ENCODE measurements at places on chromosomes 4 and X.

DNA sequence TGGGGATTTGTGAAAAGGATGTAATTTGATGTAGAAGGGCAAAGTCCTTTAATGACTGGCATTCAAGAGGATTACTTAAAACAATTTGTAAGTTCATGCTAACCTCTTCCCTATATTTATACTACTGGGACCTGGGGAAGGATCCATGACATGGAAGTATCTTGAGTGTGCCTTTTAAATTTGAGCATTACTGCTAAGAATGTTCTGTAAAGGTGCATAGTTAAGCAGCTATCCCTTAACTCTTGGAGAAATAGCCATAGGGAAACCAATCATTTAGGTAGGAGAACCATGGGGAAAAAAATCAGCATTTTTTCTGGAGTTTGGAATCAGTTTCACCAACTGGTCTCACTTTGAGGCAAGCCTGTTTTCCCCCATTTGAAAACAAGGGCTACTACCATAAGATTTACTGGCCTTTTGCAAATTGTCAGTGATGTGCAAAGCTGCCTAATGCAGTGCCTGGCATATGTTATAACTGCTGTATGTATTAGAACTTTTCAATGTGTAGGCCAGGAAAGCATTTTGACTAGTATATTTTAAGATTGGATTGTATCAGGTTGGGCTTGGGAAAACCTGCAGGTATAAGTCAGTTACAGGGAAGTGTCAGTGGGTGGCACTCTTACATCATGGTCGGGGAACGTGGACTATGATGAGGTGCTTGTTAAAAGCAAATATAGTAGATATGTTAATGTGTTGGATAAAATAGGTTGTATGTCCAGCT is 72.1 kb downstream of the PRSS12 start:
- DNase-seq, result peak; percentile 28

DNA sequence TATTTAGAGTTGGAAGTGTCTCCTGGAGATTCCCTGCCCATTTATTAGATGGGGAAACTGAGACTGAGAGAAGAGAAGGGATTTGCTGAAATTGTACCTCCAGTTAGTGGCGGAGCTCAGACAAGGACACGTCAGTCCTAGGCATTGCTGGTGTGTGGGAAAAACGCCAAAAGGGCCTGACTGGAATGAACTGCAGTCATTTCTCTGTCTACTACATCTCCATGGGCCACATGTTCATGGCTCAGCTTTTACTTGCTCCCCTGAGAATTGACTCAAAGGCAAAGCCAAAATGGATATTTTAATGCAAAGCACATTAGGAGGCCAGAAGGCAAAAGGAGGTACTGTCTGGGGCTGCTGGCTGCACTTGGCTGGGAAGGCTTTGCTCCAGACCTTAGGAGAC is 3.9 kb downstream of the TFDP3 start:
- no peak for DNase-seq

DNA sequence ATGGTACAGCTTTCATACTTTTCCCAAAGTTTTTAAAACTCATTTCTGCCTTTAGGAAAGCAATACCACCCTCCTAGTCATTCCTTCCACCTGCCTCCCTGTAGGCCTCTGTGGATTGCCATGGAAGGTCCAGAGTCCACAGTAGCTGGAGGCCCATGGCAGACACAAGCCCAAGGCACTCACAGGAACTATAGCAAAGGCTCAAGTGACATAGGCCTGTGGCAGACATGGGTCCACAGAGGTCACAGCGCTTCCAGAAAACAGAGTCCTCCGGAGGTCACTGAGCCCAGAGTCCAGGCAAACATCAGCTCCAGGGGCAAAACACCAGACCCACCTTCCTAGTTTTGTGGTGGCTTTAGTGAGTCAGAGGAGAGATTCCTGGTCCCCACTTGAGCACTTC is 147.6 kb upstream of the ATP6AP2 start:
- DNase-seq, result no peak

- no peak for DNase-seq
Observed at GRCh38 chrX:131752493-131753198, 208.8 kb downstream of the OR13H1 start.

DNA sequence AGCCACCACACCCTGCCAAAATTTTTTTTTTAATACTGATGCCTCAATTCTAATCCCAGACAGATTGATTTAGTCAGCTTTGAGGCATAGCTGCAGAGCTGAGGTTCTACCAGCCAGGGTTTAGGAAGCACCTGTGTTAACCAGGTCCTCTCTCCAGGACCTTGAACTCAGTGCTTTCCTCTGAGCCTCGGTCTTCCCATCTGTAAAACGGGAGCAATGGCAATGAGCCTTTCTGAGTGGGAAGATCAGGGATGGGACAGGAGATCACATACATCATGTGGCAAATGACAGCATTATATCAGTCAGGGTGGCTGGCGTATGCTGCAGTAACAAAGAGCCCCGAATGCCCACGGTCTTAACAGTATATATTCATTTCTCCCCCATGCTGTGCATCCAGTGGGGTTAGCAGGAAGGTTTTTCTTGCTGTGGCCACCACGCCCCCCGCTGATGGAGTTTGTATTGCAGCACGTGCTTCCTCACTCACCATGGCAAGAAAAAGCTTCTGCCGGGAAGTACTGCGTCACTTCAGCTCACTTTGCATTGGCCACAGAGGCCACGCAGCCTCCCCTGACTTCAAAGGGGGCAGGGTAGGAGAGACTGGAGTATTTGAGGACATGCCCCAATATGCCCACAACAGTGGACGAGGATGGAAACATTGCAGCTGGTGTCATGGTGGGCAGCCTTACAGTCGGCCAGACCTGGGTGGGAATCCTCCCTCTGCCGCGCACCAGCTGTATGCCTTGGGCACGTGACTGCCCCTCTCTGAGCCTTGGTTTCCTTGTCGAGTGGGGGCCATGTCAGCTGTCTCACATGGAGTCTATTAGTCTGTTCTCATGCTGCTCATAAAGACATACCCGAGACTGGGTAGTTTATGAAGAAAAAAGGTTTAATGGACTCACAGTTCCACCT is 24.1 kb upstream of the MRFAP1 start:
- no peak for DNase-seq

- no peak for DNase-seq
Observed at GRCh38 chr4:119489305-119489704, 139.3 kb downstream of the PDE5A start.

DNA sequence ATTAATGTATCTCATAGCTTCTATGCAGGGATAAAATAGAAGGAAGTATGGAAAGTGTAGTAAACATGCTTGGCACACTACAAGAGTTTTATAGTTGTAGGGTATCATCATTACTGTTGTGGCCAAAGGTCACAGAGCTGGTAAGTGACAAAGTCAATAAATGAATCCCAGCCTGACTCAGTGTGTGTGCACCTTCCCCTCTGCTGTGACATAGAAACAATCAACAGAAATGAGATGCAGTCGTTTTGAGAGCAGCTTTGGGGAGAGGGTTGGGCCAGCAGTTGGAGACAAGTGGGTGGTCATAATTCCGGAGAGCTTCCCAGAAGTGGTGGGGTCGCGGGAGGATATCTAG is 82.4 kb upstream of the RBPJ start:
- DNase-seq, result no peak

DNA sequence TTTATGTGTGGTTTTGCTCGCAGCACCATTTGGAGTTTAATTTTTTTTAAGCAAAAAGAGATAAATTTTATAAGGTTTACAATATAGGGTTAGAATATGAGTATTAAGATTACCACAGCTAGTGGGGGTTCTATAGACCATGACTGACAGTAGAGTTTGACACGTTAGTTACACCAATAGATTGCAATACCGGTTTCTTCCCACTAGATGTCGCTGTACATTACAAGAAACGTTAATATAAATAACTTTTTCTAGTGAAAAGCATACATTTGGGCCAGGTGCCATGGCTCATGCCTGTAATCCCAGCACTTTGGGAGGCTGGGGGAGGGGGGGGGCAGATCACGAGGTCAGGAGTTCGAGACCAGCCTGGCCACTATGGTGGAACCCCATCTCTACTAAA is 433.6 kb downstream of the MAGEB5 start:
- DNase-seq, result peak; percentile 40

DNA sequence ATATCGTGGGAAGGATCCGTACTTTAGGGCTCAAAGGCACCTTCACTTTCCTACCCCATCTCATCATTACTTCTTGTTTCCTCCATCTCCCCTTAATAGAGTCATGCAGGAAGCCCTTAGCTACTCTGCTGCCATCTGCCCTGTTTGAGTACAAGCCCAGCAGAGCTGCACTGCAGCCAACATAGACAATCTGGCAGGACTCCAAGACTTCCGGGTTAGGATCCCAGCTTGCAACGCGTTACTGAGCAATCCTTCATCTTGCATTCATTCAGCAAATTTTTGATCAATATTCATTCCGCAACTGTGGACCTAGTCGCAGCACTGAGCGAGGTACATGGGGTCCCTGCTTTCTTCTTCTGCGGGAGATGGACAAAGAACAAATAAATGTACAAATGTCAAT is 344.9 kb downstream of the BCOR start:
- peak; percentile 36 for DNase-seq

- no peak for DNase-seq
Observed at GRCh38 chr4:118175506-118175905, 141.2 kb downstream of the NDST3 start.

- DNase-seq, result no peak
Observed at GRCh38 chr4:105236916-105237311, 90.2 kb downstream of the TET2 start.

DNA sequence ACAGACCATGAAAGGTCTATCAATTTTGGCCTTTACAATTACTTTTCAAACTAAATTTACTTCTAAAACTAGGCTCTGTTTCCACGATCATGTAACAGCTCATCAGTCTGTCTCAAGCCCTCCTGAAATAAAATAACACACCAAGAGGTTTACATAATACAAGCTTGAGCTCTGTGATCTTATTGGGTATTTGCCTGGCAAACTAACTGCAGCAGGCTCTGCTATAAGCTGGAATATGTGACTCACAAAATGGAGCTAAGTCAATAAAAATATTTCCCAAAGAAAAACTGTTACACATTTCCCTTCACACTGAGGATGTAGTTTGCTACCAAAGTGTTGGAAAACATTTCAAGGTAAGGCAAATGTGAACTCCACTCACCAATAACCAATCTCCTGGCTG is 94.7 kb upstream of the GPM6B start:
- no peak for DNase-seq

DNA sequence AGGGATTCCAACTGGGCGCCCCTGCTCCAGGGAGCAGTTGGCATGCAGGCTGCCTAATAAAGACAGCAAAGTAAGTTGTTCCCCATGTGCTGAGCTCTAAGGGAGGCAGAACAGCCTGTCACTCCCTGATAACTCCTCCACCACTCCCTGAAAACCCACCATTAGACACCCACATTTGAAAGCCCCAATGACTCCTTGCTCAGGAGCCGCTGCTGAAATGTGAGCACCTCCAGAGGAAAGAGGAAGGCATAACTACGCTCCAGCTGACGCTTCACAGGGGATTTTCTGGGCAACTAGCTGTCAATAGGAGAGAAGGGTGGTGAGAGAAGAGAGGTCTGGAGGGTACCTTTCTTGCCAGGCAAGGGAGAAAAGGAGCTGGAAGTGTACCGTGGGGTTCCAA is 62.5 kb downstream of the NPY1R start:
- no peak for DNase-seq

DNA sequence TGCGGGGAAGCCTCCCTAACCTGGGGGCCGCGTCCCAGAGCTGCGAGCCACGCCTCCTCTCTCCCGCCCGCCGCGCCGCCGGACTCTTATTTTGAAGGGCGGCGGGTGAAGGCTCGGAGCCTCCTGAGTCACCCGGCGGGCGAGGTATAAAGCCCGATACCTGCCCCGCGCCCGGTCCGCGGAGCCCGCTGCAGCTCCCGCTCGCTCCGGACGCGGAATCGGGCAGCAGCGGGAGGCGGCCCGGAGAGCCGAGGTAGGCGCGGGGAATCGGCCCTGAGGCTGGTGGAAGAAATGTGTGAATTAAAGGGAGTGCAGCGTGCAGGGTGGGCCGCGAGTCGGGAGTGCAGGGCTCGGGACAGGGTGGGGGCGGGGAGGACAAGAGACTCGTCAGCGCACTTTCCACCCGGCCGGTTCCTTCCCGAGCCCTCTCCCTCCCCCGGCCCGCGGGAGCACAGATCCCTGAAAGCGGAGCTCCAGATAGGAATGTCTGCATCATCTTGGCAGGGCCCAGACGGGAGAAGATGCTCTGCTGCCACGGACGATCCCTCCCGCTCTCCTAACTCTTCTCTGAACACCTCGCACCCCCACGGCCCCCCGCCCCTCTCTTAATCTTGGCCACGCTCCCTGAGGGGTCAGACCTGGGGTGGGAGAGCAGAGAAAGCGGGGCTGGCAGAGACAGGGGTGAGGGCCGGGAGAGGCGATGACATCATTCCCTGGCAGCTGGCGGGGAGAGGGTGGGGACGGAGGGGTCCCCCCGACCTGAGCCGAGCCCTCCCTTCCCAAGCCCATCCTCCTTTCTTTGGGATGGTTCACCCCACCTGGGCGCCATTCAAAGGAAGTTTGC is 177.9 kb downstream of the CBR4 start:
- peak; percentile 64 for DNase-seq

DNA sequence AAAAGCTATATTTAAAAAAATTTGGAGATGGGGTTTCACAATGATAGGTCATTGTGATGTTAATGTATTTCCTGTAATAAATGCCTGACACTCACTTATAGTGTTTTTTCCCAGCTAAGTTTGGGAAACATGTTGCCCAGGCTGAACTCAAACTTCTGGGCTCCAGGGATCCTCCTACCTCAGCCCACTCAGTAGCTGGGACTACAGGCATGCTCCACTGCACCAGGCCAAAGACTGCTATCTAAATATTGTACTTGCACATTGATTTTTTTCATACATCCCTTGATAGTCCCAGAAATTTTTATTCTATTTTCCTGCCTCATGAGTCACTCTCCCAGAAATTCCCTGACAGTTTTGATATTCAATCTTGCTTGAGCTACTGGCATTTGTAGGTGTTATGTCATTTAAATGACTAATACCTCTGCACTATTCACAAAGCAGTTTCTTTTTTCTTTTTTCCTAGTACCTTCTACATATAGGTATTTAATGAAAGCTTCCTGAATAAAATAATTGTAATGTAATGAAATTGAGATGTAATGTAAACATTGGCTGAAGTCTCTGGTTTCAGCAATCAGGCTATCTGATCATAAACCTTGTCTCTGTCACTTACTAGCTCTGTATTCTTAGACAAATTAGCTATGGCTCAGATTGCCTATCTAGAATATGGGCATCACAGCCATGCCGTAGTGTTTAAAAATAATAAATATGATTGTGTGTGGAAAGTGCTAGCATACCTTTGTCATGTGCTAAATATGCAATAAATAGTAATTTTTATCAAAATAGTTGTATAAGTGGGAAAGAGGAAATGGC is 1973.0 kb upstream of the AGA start:
- DNase-seq, result no peak

DNA sequence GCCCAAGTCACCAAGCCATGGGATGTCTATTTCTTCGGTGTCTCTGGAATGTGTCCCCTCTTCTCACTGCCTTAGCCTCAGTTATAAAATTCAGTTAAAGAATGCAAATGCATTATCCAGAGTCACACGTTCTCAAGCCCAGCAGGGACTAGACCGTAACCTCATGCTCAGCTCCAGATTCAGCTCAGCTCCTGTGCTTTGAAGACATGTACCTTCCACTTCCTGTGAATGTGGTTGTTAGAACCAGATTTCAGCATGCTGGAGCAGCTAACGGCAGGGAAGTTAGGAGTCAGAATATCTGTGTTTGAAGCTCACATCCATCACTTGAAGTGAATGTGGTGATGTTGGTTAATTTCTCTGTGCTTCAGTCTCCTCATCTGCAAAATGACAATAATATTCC is 26.7 kb downstream of the GEMIN8 start:
- DNase-seq, result no peak
